ENCODE measurements at places on chromosomes 6 and 20. TPM values are rescaled to one million over a fixed set of nuclear protein-coding genes. Genes with fewer than 3 reads are reported as not detected.

PPP1R14C gene
- 0.83 TPM for total RNA-seq

MAP7 gene
- 33.6 TPM for total RNA-seq

IFT52 gene
- 30.7 TPM for total RNA-seq

FABP7 gene
- total RNA-seq, result not detected

TRIM31 gene
- 2.1 TPM for total RNA-seq

ZNF831 gene
- not detected for total RNA-seq

Data from A549 treated with CpdA at 1 μM for 4 hours (cell line).